ENCODE measurements at places on chromosomes 3 and 15.

DNA sequence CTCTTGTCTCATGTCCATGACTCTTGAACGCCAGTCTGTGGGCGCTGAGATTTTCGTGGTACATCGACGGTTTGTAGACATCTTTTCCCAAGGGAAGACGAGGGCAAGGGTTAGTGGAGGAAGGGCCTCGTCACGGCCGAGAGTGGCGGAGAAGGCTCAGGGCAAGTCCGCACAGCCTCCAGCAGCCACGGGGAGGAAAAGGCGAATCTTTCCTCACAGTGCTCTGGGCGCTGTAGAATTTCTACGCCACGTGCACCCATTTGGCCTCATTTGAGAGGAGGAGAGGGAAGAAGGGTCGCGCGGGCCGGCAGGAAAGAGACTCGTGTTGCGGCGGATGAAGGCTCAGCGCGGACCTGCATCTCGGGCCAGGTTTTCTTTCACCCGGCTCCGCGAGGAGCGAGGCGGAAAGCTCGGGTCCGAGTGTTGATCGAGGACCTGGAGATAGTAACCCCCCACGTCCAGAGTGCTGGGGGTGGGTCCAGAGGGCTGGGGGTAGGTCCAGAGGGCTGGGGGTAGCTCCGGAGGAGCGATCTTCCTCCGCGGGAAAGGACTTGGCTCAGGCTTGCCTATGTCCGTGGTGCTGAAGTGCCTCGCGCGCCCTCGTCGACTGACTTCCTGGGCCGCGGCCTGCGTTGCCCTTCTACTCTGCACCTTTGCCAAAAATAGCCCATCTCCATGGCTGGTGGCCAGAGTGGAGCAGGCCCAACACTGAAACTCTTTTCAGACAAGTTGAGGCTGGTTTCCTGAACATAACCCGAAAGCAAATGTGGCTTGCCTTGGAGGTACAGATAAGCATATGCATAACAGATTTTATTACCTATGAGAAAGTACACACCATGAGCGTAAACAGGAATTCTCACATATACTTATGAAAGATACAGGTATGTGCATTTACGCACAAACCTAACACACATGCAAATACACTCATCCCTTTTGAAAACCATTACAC, 1.1 kb downstream of the SLC35G2 start:
- no peak for DNase-seq

GRCh38 chr15:90948506-90948905, 6.2 kb upstream of the RCCD1 start:
- no peak for DNase-seq

DNA sequence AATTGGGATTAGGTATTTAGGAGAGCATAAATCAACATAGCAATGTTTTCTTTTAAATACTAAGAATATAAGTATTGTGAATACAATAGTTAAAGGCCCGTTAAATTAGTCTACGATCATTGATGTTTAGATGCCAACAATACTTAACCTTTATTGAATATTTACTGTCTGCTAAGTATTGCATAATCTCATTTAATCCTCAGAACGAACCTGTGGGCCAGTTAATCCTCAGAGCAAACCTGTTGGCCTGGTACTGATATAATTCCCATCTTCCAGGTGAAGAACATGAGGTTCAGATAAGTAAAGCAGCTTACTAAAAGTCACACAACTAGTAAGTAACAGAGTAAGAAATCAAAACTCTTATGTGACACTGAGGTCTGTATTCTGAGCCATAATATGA, 57.4 kb upstream of the ACKR4 start:
- no peak for DNase-seq

DNA sequence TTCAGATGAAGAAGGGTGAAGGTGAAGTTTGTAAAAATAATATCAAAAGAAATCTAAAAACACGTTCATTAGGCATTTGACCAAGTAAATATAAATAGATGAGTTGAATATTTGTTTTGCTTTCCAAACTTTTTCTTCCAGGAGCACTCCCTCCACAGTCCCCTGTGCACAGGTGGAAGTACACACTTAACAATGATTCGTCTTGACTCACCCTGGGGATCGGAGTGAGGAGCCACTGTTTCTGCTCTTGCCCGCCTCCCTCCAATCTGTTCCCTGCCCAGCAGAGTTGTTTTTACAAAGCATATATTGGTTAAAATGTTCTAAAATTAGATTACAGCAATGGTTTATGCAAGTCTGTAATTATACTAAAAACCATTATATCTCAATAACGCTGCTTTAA, 175.1 kb downstream of the PTPRG start:
- no peak for DNase-seq

GRCh38 chr3:18224426-18224825, 200.7 kb downstream of the SATB1 start:
- no peak for DNase-seq

DNA sequence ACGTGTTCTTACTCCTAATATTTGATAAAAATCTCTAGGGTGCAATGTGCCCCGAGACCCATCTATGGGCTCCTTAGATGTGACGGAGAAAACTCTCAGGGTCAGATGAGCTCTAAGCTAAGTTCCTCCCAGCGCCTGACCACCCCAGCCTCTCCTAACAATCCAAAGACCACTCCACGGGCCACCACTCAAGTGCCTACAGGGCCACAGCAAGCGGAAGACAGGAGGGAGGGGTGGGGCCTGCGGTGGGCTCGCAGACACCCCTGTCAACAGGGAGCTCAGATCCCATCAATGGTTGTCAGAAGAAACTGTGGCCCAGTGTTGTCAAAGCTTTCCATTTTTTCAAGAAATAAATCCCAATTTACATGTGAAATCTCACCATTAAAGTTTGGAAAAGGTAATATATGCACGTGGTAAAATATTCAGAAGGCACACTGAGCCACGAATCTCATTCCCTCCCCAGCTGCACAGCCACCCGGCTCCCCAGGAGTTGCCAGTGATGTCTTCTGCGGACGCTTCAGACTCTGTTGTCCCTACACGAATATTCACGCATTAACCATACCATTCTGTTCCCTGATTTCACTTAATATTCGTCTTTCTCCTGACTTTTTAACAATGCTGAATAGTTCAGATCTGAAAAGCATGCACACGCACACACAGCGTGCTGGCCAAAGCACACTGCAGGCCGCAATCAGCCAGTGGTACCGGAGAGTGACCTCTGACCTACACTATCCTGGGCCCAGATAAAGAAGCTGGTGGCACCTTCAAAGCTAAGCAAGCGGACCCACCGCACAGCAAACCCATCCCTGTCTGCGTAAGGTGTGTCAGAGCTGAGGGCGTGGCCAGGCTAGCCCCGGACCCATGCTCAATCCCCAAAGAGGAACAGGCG, 19.1 kb downstream of the TNK2 start:
- DNase-seq = no peak

GRCh38 chr3:132380920-132381319, 36.4 kb upstream of the DNAJC13 start:
- DNase-seq = no peak

- no peak for DNase-seq
Measured at GRCh38 chr3:63467392-63467791, 185.1 kb upstream of the SNTN start.

DNA sequence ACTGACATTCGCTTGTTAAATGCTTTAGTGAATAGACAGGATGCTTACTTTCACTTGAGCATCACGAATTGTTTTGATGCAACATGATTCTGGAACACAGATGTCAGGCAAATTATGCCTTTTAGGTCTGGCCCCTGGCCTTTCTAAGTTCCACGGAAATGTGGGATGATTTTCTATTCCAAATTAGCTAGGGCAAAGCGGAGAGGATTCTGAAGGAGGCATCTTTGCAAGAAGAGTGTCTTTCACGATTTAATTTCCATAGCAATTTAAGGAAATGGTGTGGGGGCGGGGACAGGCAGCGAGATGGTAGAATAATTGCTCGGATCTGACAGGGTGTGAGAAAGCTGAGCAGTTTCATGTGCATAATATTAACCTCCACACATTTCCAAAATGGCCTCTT, 238.5 kb upstream of the KCNMB2 start:
- DNase-seq = no peak

DNA sequence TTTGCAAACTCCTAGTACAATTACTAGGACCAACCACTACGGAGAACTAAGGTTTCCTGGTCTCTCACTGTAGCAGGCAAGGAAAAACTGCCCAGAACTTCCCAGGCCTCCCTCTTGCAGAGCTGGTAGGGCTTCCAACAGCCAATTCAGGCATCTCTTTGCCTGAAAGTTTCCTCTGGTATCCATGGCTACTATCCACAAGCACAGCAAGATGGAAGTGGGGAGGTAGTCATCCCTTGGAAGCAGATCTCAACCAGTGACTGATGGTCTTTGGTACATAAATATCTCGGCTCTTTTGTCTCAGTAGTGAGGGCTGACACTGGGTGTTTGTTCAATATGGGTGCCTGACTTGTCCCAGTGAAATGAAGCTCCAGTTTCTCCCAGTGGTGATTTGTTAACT, 201.3 kb upstream of the MRPL3 start:
- no peak for DNase-seq

DNA sequence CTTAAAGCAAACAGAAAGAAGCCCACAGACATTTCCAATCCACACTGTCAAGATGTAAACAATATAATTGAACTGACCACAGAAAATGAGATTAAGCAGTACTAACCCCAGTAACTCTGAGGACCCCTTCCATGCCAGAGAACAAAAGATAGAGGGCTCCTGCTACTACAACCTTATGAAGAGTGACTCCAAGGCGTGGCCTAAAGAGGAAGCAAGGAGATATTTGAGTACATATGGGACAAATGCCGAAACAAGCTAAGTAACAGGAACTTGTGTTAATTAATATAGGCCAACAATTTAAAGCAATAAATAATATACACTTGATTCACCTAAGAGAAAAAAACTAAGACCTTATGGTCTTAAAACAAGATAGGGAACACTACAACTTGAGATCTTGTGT, 25.0 kb upstream of the VPS39 start:
- DNase-seq = no peak

DNA sequence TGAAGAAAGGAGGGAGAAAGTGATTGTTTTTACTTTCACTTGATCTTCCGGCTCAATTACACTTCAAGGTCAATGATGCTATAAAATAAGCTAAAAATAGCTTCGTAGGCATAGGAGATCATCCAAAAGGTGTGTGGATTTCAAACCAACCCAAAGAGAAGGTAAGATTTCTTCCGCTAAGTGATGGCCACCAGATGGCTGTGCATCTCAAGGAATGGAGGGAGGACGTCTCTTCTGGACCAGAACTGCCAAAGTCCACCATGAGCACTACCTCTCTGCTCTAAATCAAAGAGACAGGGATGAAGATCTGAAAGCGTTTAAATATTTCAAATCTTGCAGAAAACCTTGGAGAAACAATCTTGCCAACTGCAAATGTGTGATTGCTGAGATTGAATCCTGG, 199.1 kb upstream of the ZPLD1 start:
- DNase-seq = no peak

- no peak for DNase-seq
Measured at GRCh38 chr3:110814170-110815007, 257.2 kb upstream of the NECTIN3 start.

- DNase-seq = no peak
Measured at GRCh38 chr3:58386626-58387365, 46.8 kb downstream of the PDHB start.

- no peak for DNase-seq
Measured at GRCh38 chr3:65677486-65678010, 361.2 kb downstream of the MAGI1 start.

DNA sequence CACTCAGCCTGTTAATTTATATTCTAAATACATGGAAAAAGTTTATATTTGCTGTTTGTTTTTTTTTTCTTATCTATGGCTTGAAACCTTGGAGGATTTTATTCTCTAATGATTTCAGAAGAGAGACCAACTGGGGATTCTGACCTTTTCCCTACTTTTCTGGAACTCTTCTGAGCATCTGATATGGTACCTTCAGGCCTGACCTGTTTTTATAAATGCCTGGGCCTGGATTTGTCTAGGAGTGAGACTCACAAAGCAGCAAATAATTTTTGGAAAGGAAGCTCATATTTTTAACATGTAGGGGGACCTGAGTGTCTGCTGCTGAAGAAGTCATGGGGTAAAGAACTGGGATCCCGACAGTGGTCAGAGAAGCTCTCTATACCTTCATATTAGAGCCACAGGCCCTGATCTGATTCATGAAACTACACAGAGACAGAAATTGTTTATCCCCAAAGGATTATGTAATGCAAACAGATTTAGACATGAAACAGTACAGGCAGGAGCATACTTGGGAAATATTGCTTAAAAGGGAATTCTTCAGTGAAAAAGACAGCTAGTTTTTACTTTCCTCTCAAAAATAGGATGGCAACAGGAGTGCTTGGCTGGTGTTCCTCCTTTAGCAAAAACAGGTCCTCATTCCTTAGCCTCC, 15.9 kb downstream of the PPM1L start:
- DNase-seq = no peak

- DNase-seq = no peak
Measured at GRCh38 chr3:174548841-174549623, 310.1 kb upstream of the NAALADL2 start.

GRCh38 chr3:32797776-32798175, 20.0 kb upstream of the TRIM71 start:
- no peak for DNase-seq

GRCh38 chr15:39142500-39142899, 438.4 kb upstream of the THBS1 start:
- DNase-seq = no peak

- no peak for DNase-seq
Measured at GRCh38 chr15:98438326-98438725, 210.0 kb upstream of the IGF1R start.

DNA sequence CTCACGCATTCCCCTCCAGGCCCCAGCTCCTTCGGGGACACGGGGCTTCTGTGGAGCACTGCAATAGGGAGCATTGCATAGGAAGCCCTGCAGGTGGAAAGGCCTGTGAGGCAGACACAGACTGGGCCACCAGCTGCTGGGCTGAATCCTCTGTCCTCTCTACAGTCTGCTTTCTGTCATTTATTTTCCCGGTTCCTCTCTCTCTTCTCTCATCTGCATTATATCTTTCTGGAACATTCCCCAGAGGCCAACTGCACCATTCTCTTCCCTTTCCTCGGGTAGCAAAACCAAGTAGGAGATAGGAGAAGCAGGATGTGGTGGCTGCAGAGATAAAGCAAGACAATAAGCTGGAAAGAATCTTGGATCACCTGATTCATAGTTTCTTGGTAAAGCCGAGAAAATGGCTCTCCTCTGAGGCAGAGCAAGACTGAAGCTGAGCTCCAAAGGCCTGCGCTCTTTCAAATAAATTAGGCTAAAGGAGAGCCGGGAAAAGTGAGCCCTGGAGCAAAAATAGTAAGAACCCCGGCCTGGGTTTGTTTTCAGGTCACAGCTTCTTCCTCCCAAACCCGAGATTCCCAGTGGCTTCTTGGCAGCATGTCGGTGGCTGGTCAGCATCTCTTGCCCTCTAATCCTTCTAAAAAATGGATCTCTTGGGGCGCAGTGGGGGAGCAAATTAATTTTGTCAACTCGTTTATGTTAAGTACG, 5.3 kb downstream of the TM4SF4 start:
- no peak for DNase-seq

GRCh38 chr15:62209322-62209721, 44.2 kb upstream of the C2CD4B start:
- no peak for DNase-seq

GRCh38 chr3:148464246-148464645, 233.5 kb upstream of the AGTR1 start:
- no peak for DNase-seq

- no peak for DNase-seq
Measured at GRCh38 chr3:44301746-44302145, 36.8 kb upstream of the TCAIM start.

- DNase-seq = no peak
Measured at GRCh38 chr3:156183396-156183795, 63.0 kb downstream of the KCNAB1 start.

GRCh38 chr3:49673715-49674496, at the start of gene APEH:
Gene APEH (plus strand): TSS chr3:49674351. CDS start chr3:49674402, 51 bp downstream.
- DNase-seq = peak; percentile 89

Measured in stimulated activated CD8-positive, alpha-beta memory T cell treated with anti-CD3 and anti-CD28 coated beads, Interleukin-7, amount 100 ng/mL, for 1 hour (primary cell).